Osteoblast (primary cell): ENCODE measurements at places on chromosomes 5 and 9. TPM values are rescaled to one million over a fixed set of nuclear protein-coding genes. Genes with fewer than 3 reads are reported as not detected.

DNA sequence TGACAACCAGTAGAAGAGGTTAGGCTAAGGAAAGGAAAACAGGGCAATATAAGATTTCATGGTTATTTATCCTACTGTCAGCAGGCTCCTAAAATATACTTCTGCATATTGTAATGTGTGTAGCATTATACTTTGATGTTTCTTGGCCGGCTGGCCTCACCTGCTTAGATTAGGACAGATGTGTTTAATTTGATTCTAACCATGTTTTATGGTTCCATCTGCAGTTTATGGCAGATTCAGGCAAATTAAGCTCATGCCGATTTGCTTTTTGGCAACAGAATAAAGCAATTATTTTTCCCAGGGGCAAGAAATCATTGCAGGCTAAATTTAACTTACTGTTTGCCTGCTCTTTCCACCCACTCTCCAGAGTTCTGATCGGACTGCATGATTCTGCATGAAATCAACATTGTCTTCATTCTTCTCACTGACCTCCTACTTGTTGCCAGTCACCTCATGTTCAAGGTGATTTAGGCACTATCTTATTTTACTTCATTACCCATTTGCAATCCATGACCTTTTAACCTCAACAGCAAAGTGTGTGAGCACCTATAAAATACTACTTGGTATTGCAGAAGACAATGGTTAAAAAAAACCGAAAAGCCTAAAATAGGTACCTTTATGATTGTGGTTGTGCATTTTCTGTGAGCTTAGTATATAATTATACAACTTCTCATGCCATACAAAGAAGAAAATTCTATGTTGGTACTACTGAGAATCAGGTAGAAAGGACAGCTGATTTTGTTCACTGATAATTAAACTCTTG, 125.2 kb downstream of the EDIL3 start:
- H3K4me1 ChIP-seq: peaks cover 13% of the 10 kb centered on the region
- H3K36me3 ChIP-seq: no peaks in the 10 kb centered on the region
- no peak for DNase-seq
- H3K27ac ChIP-seq: no peak overlapping the region

- H3K4me3 ChIP-seq: no peak overlapping the region
- H3K4me1 ChIP-seq: peaks cover 10% of the 10 kb centered on the region
- DNase-seq: no peak
- H3K27me3 ChIP-seq: no peaks in the 10 kb centered on the region
- no peak overlapping the region for H3K27ac ChIP-seq
Measured at GRCh38 chr9:12801663-12802062, 26.8 kb downstream of the LURAP1L start.

GRCh38 chr9:16192403-16193017, 639.7 kb downstream of the CCDC171 start:
- H3K4me3 ChIP-seq: peak overlapping the region; percentile 34
- DNase-seq: no peak
- peak overlapping the region; percentile 74 for H3K27ac ChIP-seq

GRCh38 chr5:112146323-112147226, 272.5 kb downstream of the EPB41L4A start:
- no peaks in the 10 kb centered on the region for H3K27me3 ChIP-seq
- H3K4me3 ChIP-seq: no peak overlapping the region
- peaks cover 25% of the 10 kb centered on the region for H3K4me1 ChIP-seq
- peak overlapping the region; percentile 88 for H3K27ac ChIP-seq
- peak; percentile 68 for DNase-seq

DNA sequence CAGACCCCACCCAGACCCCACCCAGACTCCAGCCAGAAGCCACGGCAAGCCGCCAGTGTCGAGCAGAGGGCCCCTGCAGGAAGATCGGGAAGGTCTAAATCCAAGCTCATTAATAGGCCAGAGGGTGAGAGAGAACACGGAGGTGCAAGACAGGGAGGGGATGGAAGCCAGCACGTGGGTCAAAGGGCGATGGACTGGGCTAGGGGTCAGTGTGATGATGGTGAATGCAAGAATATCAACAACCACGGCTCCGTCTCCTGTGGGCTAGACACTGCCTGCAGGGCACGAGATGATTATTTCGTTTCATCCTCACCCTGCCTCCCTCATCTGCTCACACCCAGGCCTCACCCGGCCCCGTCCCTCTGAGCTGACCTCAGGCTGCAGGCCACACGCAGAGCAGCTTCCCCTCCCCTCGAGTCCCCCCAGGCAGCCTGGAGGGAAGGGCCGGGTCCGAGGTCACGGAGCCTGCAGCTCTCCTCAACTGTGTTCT, 122.0 kb downstream of the COL23A1 start:
- no peak overlapping the region for H3K27ac ChIP-seq
- no peaks in the 10 kb centered on the region for H3K36me3 ChIP-seq
- no peak overlapping the region for H3K4me3 ChIP-seq

GRCh38 chr5:36355516-36355915, 53.8 kb upstream of the RANBP3L start:
- H3K4me1 ChIP-seq: peaks cover 25% of the 10 kb centered on the region
- no peak overlapping the region for H3K4me3 ChIP-seq
- H3K27ac ChIP-seq: no peak overlapping the region
- H3K27me3 ChIP-seq: no peaks in the 10 kb centered on the region
- no peaks in the 10 kb centered on the region for H3K36me3 ChIP-seq

GRCh38 chr5:73030531-73030930, 74.7 kb downstream of the FCHO2 start:
- peaks cover 31% of the 10 kb centered on the region for H3K4me1 ChIP-seq
- H3K27me3 ChIP-seq: no peaks in the 10 kb centered on the region
- peak; percentile 8 for DNase-seq
- peak overlapping the region; percentile 48 for H3K27ac ChIP-seq

DNA sequence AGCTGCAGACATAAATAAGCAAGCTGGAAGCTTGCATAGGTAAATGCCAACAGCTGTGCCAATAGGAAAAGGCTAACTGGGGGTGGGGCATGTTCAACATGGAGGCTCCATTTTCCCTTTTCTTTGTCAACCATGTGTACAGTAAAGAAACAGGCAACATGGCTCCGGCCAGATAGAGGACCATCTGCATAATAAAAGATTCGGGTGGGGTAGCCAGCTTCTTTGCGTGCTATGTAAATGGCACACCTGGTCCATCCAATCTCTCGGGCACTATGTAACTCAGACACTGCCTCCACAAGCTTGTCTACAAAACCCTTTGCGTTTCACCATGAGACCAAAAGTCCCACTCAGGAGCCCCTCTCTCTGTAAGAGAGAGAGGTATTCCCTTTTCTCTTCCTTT, 41.7 kb upstream of the DENND4C start:
- no peak overlapping the region for H3K27ac ChIP-seq
- H3K4me3 ChIP-seq: no peak overlapping the region
- H3K27me3 ChIP-seq: no peaks in the 10 kb centered on the region
- no peaks in the 10 kb centered on the region for H3K36me3 ChIP-seq
- H3K4me1 ChIP-seq: peaks cover 12% of the 10 kb centered on the region

DNA sequence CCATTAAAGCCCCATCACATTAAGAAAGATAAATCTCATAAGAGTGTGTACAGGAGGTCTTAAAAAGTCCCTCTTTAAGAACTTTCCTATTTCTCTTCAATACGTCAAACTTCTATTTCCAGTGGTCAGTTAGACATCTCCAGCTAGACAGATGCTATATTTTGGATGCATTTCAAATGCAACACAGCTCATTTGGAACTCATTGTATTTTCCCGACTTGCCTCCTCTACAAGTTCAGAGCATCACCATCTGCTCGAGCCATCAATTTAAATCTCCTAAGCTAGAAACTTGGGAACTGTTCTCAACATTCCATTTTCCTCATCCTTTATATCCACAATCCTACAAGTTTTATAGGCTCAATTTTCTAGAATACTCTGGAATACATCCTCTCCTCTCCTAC, 3.2 kb upstream of the UHRF2 start:
- no peak for DNase-seq
- H3K4me3 ChIP-seq: no peak overlapping the region
- H3K27ac ChIP-seq: no peak overlapping the region
- no peaks in the 10 kb centered on the region for H3K36me3 ChIP-seq

- no peaks in the 10 kb centered on the region for H3K27me3 ChIP-seq
- DNase-seq: peak; percentile 65
- H3K4me1 ChIP-seq: no peaks in the 10 kb centered on the region
- H3K4me3 ChIP-seq: no peak overlapping the region
- H3K27ac ChIP-seq: no peak overlapping the region
Measured at GRCh38 chr5:179192185-179192890, 132.2 kb downstream of the ZNF354C start.

DNA sequence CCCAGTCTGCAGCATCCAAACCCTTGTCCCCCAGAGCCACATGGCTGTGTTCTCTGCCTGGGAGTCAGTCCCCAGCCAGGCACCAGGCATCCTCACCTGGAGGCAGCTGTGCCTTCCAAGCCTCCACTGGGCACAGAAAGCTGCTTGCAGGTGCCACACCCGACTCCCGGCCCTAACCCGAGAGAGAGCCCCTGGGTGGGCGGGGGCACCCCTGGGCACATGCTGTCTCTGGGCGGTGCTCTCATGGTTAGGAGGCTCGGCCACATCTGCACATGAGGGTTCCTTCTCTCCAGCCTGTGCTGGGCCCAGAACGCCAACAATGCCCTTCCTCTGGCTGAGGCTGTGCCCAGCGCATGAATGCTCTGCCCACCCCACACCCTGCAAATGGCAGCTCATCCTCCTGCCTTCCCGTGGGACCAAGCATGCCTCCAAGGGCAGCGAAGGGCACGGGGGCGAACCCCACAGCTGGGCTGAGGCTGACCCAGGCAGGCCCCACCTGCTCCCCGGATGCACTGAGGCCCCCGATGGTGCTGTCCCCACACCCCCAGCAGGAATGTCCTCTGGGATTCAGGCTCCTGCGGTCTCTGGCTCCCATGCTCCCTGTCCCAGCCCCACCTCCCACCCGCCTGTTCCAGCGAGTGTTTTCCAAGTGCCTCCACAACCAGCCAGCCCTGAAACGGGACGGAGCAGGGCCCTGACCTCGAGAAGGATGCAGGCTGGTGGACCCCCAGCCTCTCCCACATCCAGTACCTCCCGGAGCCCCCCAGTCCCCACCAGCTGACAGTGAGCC, 22.5 kb upstream of the CAMSAP1 start:
- peak; percentile 59 for DNase-seq
- H3K4me1 ChIP-seq: peaks cover 12% of the 10 kb centered on the region
- H3K4me3 ChIP-seq: no peak overlapping the region
- no peak overlapping the region for H3K27ac ChIP-seq
- H3K36me3 ChIP-seq: peaks cover 9% of the 10 kb centered on the region

LAMC3 gene
- under 0.01 TPM in 1 of 2 replicates, not detected in the other for total RNA-seq

LECT2 gene
- not detected in 2 replicates for total RNA-seq

CYSRT1 gene
- total RNA-seq: 1.1 and 1.5 TPM in 2 replicates

FBP2 gene
- total RNA-seq: not detected in 2 replicates

PCDHGA5 gene
- 2.5 and 2.7 TPM in 2 replicates for total RNA-seq

YIPF5 gene
- total RNA-seq: 99.5 and 111 TPM in 2 replicates

STC2 gene
- total RNA-seq: 431 and 558 TPM in 2 replicates

PNPLA7 gene
- 1.8 and 2.7 TPM in 2 replicates for total RNA-seq

SGCD gene
- total RNA-seq: 27.1 and 33.3 TPM in 2 replicates

BARHL1 gene
- not detected in 2 replicates for total RNA-seq

LCN1 gene
- total RNA-seq: not detected in 2 replicates

RHOBTB3 gene
- total RNA-seq: 314 and 349 TPM in 2 replicates
